ENCODE measurements at places on chromosomes 5 and 9.

GRCh38 chr5:40649463-40650030, 30.2 kb upstream of the PTGER4 start:
- no peak for DNase-seq

DNA sequence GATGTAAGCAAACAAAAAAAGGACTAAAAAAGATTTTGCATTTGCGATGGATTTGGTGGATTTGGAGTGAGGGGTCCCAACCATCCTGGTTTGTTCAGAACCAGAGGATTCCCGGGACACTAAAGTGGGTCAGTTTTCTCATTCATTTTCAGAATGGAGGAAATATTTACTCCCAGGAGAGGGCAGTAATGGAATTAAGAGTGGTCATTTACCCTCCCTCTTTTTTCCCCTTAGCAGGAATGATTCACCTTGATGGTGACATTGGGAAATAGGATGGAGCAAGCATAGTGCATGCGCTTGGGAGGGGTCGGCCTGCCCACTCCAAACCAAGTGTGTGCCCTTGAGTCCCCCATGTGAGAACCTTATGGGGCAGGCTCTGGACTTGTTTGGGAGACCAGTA, 164.2 kb upstream of the PUM3 start:
- no peak for DNase-seq

DNA sequence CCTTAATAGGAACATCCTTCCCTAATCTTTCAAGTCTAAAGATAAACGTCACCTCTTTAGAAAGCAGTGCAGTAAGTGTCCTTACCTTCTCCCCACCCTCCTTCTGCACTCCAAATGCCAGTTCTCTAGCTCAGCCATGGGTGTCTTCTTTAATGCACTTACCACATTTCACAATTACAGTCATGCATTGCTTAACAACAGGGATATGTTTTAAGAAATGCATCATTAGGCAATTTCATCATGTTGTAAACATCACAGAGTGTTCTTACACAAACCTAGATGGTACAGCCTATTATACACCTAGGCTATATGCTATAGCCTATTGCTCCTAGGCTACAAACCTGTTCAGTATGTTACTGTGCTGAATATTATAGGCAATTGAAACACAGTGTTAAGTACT, 91.2 kb downstream of the RFX3 start:
- DNase-seq: no peak

DNA sequence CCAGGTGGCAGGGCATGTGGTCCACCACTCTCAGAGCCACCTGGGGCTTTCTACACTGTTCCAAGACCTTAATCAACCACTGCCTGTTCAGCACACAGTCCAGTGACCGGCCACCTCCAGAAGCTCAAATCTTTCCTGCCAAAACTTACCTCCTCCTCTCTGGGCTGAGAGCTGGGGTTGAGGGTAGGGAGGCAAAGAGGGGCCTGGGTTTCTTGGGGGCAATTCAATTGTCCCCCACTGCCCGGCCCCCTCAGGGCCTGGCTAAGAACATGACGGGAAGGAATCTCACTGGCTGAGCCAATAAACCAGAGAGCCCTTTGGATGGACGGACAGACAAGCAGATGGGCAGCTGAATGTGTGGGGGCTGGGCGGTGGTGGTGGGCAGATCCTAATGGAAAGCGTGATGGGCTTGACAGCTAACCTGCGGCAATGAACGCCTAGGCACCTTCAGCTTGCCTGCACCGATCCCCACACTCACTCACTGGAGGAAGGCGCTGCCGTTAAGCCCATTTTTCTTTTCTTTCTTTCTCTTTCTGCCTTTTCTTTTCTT, 5.4 kb downstream of the NR5A1 start:
- no peak for DNase-seq

- DNase-seq: no peak
Measured at GRCh38 chr5:41831155-41831554, 39.1 kb downstream of the OXCT1 start.

- no peak for DNase-seq
Measured at GRCh38 chr5:55051357-55051756, 27.3 kb downstream of the GZMK start.

DNA sequence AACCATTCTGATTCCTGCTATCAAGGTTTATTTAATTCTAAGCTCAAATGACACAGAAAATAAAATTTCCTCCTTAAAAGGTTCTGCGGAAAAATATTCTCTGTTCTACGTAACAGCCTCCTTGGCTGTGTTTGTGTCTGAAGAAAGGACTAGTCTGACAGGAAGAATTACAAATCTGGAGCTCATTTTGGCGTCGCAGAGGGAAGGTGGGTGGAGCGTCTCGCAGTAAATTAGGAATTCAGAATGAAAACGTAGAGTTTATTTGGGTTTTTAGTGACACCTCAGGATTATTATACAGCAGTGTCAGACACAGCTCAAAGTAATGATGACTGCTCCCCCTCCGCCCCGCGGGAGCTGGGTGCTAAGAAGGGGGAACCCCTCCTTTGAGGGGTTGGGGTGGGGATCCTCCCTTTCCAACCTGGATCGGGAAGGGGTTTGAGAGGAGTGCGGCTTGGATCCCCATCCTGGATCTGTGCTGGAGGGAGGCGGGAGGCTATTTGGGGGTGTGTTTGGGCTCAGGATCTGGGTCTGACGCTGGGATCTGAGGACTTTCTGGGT, 933 bp upstream of the TGFBR1 start:
- no peak for DNase-seq

GRCh38 chr5:157948738-157949410, 89.9 kb upstream of the CLINT1 start:
- DNase-seq: peak; percentile 90

DNA sequence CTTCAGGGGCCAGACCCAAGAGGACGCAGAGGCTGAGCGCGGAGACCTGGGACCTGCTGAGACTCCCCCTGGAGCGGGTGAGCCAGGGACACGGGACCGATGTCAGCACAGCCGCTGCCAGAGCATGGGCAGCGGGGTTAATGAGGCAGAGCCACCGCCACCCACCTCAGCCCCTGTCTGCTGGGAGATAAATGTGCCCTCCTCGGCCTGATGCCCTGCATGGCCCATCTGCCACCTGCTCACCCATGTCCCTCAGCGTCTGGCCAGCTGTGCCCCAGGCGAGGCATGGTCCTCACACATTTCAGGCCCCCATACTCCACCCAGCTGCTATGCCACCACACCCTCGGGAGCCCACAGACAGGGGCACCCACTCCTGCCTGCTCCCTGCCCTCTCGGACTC, 14.9 kb downstream of the DNLZ start:
- no peak for DNase-seq

GRCh38 chr9:16125629-16126028, 572.8 kb downstream of the CCDC171 start:
- DNase-seq: no peak

GRCh38 chr5:135190416-135191083, 156.5 kb upstream of the PITX1 start:
- DNase-seq: no peak

DNA sequence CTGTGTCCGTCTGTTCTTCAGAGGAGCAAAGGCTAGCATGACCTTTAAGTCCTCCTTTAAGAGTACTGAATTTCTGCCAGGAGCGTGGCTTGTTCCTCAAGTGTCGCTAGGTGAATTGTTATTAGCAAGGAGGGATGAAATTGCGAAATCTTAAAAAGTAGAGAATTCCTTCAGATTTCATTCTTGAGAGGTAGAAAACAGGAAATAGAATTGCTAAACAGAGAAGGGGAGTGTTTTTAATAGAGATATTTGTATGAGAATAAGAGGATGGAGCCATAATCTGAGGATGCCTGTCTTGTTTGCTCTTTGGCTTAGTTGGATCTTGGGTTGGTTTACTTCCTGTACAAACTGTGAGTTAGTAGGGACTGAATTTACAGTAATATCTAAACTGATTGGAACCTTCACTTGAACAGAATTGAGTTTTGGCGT, 39.2 kb downstream of the EXOSC2 start:
- no peak for DNase-seq
